Karpas-422 (cell line): ENCODE measurements at places on chromosomes 11 and 22. TPM values are rescaled to one million over a fixed set of nuclear protein-coding genes. Genes with fewer than 3 reads are reported as not detected.

IGHMBP2 gene
- total RNA-seq, result 6.3 and 21.5 TPM in 2 replicates

MS4A1 gene
- total RNA-seq, result 434 and 1,078 TPM in 2 replicates

ANO9 gene
- 1.4 and 2.2 TPM in 2 replicates for total RNA-seq

POU2AF2 gene
- total RNA-seq, result not detected in 2 replicates

CARD10 gene
- total RNA-seq, result not detected in 2 replicates

BTBD18 gene
- total RNA-seq, result not detected in 2 replicates

FJX1 gene
- not detected in 2 replicates for total RNA-seq

RASGRP2 gene
- 4.0 and 5.3 TPM in 2 replicates for total RNA-seq

BCO2 gene
- 0.40 and 1.1 TPM in 2 replicates for total RNA-seq

LIF gene
- total RNA-seq, result not detected in 2 replicates

- no peak for DNase-seq
These were observed 1813.1 kb upstream of the RAG2 start for GRCh38 chr11:38411149-38411548.

DNA sequence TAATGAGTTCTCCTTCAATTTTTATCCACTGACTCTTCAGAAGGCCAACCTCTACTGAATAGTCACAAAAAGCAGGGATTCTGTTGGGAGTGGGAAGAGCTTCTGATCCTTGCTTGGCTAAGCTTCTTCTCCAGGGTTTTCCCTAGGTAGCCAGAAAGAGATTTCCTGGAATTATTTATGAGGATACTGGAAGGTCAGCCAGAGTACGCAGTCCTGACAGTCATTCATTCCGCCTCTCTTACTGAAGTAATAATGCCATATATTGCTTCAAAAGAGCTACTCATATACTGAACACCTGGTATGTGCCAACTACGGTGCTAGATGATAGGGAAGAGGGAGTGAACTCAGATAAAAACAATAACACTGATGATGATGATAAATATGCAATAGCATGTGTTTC lies 116.1 kb downstream of the CCDC34 start:
- no peak for DNase-seq

DNA sequence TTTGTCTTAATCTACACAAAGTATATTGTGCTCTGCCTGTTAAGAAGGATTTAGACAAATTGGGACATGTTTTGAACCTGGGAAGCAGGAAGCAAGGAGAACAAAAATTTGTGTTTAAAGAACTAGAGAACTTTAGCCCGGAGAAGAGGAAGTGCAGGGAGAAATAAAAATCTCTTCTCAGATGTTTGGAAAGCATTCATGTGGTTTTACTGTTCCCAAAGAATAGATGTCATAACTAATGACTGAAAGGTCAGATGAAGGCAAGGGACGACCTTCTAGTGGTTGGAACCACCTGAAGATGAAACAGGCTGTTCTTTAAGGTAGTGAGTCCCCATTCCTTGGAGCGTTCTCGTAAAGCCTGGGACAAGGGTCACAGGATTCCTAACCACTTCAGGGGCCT lies 38.3 kb downstream of the IRAG1 start:
- DNase-seq, result no peak

GRCh38 chr11:125925247-125925740 lies 20.6 kb upstream of the VSIG10L2 start:
- no peak for DNase-seq

DNA sequence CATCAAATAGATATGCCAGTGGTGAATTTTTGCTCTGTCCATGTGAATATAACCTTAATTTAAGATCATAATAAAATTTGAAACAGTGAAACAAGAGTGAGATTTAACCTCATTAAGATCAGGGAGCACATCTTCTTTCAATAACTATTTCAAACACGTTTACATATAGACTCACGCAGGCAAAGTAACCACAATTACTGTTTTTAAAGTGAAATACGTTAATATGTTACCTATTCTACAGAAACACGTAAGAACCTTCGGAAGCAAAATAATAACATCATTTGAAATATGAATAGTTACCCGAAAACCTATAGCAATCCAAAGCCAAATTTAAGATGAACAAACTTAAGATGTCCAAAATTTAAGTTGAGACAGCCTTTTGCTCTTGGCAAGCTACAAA lies 136.2 kb upstream of the ZC3H12C start:
- no peak for DNase-seq

GRCh38 chr22:37162221-37163095 lies 12.7 kb upstream of the IL2RB start:
- DNase-seq, result no peak

GRCh38 chr11:64849598-64850356 lies 5.3 kb upstream of the CDC42BPG start:
- no peak for DNase-seq

DNA sequence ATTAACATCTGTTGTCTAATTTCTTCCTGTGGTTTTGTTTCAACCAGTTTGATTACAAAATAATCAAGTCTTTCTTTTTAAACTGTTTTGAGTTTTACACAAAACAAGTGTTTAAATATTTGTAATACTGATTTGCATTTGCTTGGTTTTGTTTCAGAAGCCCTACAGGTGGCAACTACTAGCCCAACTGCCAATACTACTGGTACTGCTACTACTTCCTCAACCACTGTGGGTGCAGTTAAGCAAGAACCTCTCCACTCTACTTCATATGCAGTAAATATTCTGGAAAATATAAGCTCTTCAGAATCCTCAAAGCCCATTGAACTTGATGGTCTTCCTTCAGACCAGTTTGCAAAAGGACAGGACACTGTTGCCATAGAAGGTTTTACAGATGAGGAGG lies 61.1 kb downstream of the QSER1 start:
- DNase-seq, result no peak

DNA sequence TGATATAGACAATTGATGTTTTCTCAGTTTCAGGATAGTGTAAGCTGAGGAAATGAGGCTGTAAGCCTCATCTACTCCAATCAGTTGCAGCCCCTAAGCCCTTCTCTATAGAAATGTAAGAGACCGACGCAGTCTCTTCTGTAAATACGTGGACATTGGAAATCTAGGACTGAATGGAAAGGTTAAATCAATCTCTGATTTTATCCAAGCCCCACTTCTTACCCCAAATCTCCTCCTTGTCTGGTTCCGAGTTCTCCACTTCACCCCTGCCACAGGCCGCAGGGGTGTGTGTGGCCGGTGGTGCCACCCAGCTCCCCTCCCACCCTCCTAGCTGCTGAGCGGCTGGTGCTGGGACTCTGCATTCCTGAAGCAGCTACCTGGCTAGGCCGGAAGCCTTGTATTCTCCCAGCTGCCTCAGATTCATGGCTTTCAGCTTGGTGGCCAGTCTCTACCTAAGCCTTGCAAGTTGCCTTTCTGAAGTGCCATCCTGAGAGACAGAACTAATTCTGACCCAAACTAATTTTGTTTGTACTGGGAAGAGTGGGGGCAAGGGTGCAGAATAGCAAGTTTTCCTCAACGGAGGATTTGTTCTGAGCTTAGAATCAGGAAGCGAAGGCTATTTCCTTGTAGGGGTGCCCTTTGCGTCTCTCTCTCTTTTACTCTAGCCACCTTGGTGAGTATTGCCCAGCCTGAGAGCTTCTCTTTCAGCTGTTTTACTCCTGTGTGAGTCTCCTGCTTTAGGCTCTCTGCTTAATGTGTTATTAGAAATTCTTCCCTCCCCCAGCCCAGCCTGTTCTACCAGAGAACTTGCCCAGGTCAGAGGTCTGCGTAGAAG lies 749 bp downstream of the VWA5A start:
- no peak for DNase-seq

- no peak for DNase-seq
These were observed 86.4 kb downstream of the CELSR1 start for GRCh38 chr22:46450931-46451561.

- DNase-seq, result no peak
These were observed 86.3 kb upstream of the PHOX2A start for GRCh38 chr11:72330131-72330727.

GRCh38 chr11:61791737-61792309 lies 576 bp downstream of the TMEM258 start:
- peak; percentile 76 for DNase-seq

DNA sequence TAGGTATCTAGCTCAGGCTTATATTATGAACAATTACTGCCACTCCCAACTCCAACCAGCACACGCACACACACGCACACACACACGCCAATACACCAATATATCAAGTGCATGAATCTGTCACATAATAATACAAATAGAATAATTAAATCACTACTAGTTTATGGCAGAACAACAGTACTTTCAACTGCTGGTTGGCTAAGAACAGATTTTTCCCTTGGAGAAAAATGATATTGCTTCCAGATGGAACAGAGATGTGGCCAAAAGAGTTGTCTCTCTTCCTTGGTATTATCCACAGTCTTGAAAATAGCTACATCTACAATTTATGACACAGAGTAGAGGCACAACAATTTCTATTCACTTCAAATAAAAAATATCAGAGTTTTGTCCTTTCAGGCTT lies 538.3 kb upstream of the FAT3 start:
- no peak for DNase-seq

GRCh38 chr11:28759311-28759710 lies 651.1 kb downstream of the METTL15 start:
- no peak for DNase-seq

DNA sequence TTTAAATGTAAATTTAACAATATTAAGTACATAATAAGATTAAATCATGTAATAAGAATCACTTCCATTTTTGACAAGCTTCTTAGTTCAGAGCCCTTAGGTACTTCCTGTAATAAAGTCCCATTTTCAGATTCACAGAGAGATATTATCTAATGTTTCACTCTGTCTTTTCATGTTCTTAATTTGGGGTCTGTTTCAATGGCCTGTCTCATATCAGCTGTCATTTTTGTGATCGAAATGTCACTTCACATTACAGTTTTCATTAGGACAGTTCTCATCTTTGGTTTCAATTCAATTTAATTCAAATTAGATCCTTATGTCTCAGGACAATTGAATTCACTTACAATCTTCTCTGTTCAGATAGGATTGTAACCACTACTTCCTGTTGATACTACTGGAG lies 22.6 kb upstream of the OLFML1 start:
- no peak for DNase-seq

GRCh38 chr22:24186892-24187670 lies 5.8 kb downstream of the SUSD2 start:
- DNase-seq, result no peak

DNA sequence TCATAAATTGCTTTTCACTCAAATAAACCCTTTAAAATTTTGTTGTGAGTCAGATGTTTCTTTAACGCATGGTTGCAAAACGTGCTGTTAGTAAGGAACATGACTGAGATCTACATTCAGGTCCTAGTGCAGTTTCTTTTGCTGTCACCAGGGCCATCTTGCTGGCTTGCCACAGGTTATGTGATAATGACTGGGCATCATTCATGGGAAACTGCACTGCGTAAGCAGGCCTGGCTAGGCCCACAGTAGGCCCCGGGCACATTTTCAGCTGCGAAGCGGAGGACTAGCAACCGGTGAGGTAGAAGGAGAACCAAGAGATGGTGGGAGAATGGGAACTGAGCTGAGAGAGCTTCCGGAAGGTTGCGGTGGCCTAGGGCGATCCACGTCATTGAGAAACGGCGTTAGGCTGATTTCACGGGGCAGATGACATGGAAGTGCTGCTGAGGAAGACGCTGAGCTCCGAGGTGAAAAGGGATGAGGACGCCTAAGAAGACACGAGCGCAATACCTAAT lies 3.2 kb upstream of the KLHDC7B start:
- peak; percentile 76 for DNase-seq

GRCh38 chr11:8834379-8834778 lies 76.6 kb upstream of the AKIP1 start:
- no peak for DNase-seq

GRCh38 chr22:17443405-17444203 lies 74.3 kb downstream of the CECR2 start:
- DNase-seq, result no peak
